ENCODE measurements at places on chromosomes 16 and 17.

DNA sequence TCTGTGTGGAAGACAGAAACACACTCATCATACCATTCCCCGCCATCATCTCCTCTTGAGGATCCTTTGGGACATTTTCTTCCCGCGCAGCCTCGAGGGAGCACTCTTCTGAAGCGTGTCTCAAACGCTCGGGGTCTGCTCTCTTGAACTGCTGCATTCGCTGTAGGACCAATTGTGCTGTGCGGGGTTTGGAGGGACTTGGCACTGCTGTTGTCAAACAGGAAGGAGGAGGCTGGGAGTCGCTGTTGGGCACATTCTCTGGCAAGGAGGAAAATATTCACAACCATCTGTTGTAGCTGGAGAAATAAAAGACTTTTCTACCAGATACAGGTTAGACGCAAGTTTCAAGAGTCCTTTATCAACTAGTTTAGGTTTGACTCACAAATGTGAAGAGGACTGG lies 5.0 kb downstream of the SLX4 start:
- DNase-seq, result no peak

GRCh38 chr17:63983320-63983719 lies 10.6 kb upstream of the SCN4A start:
- DNase-seq, result no peak

GRCh38 chr17:73096211-73096610 lies 3.7 kb upstream of the SLC39A11 start:
- no peak for DNase-seq

DNA sequence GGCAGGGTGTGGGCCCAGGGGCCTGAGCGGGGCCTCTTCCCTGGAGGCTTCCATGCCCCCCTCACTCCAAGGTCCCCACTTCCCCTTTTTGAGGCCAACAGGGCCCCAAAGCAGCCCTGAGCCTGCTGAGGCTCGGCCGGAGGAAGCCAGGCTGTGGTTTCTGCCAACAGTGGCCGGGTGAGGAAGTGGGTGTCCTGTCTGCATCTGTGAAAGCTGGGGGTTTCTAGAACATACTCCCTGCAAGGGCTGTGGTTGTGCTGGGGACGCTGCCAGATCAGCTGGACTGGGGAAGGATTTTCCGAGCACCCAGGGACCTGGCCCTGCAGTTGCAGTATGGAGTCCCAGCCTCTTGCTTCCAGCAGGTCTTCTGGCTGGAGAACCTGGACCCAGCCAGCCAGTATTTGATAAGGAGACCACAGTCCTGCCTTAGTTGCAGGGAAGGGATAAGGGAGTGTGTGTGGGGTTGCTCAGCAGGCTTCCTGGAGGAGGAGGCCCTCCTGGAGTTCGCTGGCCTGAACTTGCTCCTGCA lies 15.7 kb downstream of the ADCY7 start:
- no peak for DNase-seq

- DNase-seq, result no peak
These were observed 30.7 kb downstream of the SLC43A2 start for GRCh38 chr17:1597861-1598342.

DNA sequence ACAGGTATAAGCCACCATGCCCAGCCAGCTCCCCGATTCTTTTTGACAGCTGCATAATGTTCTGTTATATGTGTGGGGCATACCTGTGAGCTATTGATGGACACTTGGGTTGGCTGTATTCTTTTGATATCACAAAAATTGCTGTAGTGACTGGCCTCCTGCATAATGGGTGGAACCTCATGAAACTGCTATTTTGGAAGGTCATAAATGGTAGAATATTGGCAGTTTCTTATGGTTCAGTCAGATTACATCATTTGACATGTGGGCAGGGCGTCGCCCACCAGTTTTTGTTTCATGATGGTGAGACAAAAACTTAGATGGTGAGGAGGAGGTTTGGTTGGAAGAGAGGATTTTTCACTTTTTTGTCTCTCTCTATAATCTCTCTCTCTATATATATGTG lies 26.7 kb upstream of the POLR3E start:
- DNase-seq, result no peak

DNA sequence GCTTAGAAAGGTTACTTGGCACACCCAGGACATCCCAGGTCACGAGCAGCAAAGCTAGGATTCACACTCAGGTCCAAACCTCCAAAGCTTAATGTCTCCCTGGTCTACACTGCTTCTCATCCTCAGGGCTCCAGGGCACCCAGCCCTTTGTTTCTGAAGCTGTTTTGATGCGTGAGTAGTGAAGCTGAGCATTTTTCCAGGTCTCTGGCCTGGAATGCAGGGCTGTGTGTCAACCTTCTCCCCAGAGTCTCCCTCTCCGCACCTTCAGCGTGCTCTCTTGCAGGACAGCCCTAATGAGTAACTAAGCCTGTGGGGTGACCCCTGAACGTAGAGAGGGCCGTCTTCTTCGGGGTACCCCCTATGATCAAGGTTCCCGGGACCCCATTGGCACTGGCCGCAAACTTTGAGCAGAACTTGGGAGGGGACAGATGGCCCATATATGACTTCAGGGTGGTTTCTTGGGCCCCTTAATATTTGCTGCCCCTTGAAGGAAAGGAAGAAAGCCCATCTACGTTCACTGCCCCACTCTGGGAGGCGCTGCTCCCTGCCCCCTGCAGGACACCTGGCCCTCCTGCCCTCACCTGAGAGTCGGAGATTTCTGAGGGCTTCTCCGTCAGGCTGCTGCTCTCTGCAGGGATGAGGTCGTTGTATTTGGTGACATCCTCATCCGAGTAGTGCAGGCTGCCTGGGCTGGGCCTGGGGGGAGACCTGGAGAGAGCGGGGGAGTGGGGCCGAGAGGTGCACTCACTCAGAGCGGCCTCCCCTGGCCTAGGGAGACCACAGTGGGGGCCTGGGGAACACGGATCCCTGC lies 36.4 kb upstream of the CDC42EP4 start:
- no peak for DNase-seq

DNA sequence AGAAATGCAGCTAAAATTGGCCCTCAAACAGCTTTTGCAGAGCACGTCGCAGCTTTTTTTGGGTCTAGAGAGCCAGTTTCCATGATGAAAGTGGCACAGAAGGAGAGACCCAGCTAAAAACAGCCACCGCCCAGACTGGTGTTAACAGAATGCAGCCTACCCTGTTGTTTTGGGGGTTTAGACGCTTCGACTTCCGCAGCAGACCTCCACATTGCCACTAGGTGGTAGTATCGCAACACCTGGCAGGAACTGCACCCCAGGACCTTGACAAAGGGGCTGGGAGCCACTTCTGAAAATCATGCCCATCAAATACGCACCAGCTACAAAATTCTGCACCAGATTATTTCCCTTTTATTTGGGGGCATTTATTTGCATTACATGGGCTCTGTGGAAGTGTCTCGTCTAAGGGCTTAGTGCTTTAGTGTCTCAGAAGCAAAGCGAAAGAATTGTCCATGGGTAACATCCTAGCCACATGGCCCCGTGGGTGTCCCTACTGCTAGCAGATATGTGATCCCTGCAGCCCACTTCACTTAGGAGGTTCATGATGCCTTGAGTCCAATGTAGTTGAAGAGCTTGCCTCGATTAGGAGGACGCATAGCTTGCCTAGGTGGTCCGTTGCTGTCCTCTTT lies 167.1 kb downstream of the HAPSTR1 start:
- DNase-seq, result peak; percentile 22

DNA sequence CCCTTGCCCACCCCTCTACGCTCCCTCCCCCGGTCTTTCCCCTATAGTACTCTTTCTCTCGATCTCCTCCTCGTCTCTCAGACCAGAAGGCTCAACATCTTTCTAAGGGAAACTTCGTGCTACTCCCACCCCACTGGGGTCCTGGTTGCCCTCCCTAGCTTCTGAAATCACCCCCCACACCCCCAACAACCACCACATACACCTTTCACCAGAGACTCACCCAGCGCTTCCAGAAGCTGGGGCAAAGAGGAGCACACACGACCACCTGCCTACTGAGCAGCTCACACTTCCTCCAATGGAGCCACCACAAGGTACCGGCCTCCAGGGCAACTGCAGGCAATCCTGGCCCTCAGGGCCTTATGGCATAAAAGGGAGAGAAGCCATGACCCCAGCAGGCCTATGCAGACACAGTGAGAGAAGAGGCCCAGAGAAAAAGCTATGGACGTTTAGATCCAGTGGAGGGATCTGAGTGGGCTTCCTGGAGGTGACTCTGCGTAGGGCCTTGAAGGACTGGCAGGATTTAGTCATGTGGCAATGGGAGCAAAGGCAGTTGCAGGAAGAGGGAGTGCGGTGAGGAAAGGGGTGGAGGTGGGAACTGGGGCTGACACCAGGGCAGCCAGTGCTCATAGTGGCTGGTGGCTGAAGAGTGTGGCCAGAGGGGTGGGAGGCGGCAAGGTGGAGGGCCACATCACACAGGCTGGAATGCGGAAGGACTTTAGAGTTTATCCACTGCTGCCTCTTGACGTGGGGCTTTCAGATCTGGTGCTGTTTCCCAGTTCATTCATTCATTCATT lies 12.1 kb upstream of the TMEM92 start:
- DNase-seq, result no peak

DNA sequence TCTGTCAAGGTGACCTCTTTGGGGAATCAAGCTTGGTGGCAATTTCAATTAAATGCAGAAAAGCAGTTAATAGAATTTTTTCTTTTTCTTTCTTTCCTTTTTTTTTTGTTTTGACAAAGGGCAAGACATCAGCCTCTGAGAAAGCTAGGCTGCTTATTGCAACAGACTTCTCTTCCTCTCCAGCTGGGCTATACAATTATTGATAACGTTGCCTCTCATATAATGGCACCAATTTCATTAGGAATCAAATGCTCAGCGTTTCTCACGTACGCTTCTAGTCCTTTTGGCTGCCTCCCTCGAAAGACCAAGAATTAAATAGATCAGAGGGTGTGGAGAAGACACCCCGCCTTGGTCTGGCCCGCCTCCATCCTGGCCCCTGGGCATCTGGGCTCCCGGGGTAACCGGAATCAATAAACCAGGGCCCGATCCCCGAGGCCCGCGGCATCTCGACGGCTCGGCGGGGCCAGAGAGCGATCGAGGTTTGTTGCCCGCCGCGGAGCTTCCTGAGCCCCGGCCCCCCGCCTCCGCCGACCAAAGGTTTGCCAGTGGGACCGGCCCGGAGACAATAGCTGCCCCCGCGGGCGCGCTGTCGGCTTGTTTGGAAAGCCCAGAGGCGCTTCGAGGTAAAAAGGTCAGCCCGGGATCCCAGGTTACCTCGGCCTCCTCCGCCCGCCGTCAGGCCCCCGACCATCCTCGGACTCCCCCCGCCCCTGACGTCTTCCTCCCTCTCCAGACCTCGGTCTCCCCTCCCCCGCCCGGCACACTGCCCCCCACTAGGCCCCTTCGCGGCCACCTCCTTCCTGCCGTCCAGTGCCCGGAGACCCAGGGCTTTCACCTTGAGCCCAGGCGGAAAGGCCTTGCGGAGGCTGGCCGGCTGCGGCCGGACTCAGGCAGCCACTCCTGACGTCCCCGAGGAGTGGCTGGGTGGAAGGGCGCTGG lies 3.9 kb downstream of the HOXB1 start:
- no peak for DNase-seq

- DNase-seq, result no peak
These were observed 25.7 kb downstream of the MRM1 start for GRCh38 chr17:36627101-36627500.

GRCh38 chr17:2487306-2487705 lies 24.4 kb downstream of the METTL16 start:
- no peak for DNase-seq

DNA sequence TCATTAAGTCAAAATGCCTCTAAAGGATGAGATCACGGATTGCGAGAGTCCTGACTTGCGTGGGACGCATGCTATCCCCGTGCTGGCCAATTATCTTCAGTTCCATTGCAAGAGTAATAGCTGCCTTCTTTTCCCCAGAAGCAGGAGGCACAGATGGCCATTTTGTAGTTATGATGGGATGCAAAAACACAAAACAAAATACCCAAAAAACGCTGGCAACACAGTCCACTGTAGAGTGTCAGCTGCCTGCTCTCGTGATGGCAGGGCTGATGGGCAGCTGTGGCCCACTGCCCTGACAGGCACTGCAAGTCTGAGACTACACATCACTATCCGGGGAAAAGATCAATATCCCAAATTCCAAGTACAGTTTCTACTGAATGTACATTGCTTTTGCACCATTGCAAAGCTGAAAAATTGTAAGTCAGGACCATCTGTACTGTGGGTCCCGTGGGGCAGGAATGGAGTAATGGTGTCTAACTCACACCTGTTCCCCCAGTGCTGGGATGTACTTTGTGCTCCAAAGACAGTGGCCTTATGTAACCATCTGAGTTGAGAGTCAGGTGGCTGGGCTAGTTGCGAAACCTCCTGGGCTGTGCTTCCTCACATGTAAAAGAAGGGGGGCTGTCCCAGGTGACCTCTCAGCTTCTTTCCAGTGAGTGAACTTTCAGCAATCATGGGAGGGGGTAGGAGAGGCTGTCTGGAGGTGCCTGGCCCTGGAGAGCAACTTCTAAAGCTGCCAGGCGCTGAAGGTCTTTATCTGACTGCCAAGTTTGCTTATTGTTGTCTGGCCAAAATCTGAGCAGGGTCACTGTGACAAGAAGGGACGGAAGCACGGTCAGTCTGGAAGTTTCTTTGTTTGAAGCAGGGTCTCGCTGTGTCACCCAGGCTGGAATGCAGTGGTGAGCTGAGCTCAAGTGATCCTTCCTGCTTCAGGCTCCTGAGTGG lies 4.7 kb downstream of the SLC47A1 start:
- no peak for DNase-seq

DNA sequence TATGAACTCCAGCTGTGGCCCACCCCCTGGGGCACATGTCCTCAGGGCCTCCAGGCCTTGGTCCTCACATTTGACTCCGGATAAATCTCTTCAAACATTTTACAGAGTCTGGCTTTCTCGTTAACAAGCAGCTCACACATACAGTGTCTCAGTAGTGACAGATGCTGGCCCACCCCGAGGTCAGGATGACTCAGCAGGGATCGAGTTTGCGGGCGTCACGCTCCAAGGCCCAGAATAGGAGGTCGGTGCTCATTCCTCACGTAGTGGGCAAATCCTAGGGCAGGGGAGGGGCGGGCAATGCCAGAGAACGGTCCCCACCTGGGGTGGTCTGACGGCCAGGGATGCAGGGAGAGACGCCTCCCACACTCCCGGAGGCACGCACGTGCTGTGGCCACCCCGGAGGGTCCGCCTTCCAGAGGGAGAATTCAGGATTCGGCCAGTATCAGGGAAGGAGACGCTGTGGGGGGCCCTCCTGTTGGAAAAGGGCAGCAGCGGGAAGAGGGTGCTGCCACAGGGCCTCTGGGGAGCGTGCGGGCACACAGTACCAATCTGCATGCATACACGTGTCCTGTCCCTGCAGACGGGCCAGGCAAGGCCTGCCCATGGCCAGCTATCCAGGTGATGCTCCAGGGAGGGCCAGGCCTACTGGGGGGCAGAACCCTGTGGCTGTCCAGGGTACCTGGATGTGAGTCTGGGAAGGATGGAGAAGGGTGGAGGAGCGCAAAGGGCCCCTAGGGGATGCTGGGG lies 8.6 kb downstream of the SLC7A5 start:
- DNase-seq, result no peak

- DNase-seq, result no peak
These were observed 78.0 kb downstream of the ENGASE start for GRCh38 chr17:79152636-79153035.

Measured in activated naive CD4-positive, alpha-beta T cell treated with anti-CD3 and anti-CD28 coated beads, Interleukin-2, amount 50 U/mL, for 72 hours (primary cell).